ENCODE measurements at places on chromosomes 5 and 9. TPM values are rescaled to one million over a fixed set of nuclear protein-coding genes. Genes with fewer than 3 reads are reported as not detected.

Gene ECPAS
- 77.0 TPM for total RNA-seq

Gene SHOC1
- total RNA-seq, result not detected

Gene MLANA
- total RNA-seq, result not detected

- no peak for DNase-seq
These were observed 105.5 kb upstream of the TSLP start for GRCh38 chr5:110965773-110966581.

GRCh38 chr5:93130624-93131490 is 450.2 kb downstream of the NR2F1-AS1 start:
- DNase-seq, result no peak

DNA sequence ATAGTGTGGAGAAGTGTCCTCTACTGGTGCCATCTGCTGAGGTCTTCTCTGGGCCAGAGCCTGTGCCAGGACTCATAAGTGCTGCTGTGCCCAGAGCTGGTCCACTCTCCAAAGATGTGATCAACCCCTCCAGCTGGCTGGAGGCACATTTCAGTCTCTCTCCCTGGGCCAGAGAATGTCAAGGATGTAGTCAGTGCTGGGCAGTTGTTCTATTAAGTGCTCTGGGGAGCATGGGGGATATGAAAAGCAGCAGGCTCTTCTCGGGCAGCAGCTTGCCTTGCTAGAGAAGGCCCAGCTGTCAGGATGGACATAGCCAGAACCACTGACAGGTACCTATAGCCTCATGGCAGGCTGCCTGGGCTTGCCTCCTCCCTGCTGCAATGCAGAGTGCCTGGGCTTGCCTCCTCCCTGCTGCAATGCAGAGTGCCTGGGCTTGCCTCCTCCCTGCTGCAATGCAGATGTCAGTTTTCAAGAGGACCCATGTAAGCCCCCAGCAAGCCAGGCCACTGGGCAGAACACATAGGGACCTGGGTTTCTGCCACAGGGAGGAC is 157.2 kb upstream of the PANK3 start:
- DNase-seq, result no peak

DNA sequence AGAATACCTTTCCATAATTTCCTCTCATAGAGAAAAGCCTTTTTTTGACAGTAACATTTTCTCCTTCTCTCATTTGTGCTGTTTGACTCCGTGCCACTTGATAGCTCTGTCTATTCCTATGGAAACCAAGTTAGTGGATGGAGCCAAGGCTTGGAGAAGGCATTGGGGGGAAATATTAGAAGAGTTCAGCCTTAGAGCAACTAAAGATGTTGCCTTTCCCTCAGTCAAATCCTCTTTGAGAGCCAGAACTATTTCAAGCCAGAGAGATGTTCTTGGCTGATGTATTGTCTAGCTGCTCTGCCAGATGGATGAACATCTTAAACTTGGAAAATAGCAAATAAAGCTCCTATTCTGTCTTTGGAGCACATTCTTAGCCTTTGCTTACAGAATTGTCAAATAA is 112.4 kb downstream of the INVS start:
- no peak for DNase-seq

DNA sequence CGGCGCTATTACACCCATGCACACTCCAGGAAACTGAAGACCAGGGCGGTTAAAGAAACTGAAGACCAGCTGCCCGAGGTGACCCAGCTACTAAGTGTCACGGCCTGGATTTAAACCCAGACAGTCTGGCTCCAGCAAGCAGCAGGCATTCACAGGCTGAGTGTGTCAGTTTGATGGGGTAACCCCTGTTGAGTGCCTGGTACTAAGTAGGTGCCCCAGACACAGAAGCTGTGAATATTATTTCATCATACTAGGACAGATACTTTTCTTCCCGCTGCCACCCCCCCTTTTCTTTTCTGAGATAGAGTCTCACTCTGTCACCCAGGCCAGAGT is 7.3 kb downstream of the ENG start:
- no peak for DNase-seq

Measured in HFFc6 (cell line).